Fibroblast of skin of right biceps (primary cell): ENCODE measurements at places on chromosomes 3 and 15.
A peak's percentile ranks its signal among the peaks of the same experiment; 100 is the strongest.

GRCh38 chr3:113194823-113195401, 16.4 kb upstream of the BOC start:
- DNase-seq, result no peak

DNA sequence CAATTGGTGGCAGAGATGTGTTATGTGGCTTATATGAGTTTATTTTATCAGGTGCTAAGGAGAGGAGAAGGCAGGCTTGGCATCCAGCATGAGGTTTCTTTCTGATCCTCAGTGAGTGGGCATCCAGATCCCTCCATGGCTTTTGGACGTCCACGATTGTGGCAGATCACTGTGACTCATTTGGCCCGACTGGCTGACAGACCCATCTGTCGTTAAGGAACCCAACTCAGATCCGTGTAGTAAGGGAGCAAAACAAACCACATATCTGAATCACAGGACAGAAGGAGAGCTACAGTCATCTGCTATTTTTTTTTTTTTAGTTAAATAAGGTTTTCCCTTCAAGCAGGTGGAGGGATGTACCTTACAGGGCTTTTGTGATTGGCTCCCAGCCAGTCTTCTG, 197.0 kb upstream of the KCNH8 start:
- DNase-seq, result no peak

DNA sequence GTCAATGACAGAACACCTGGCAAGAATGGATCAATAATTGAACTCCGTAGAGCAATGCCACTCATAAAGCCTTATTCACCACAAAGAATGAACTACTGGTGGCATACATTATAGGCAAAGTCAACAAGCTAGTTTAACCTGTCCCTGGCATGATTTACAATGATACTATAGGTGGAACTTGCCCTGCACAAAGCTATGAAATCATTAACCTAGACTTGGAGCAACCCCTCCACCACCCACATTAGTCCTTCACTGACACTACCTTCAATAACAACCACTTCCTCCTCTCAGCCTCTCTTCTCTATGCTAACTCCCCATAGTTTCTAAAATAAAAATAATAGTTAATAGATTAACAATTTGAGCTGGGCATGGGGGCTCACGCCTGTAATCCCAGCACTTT, 54.4 kb downstream of the ACAP2 start:
- DNase-seq, result no peak

DNA sequence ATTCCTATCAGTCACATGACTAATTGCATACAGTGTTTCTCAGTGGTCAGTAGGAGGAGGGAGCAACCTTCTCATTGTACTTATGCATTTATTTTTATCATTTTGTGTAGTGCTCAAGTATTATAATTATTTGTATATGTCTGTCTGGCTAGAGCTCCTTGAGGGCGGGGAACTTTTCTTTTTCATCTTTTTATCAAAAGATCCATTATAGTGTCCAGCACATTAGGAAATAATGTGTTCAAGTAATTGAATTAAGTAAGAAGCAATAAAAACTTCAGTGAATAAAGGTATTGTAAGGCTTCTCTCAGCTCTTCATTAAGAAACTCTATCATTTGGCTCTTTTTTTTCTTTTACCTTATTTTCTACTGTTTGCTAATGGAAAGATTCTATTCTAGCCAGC, 18.8 kb downstream of the FGF7 start:
- DNase-seq, result no peak

DNA sequence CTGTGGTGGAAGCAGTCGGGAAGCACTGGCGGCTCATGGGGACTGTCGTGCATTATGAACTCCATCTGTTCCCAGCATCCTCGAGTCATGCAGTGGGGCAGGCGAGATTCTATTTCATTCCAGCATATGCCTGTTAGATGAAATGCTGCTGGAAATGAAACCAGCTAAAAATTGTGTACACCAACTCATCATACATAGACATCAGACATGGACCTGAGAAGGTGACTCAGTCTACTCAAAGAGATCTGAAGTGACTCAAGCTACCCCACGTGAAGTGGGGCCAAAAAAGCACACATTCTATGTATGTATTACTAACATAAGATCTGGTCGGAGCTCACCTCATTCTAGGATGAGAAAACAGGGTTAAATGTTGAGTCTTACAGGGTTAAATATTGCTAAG, 47.5 kb upstream of the FAM98B start:
- peak; percentile 57 for DNase-seq

DNA sequence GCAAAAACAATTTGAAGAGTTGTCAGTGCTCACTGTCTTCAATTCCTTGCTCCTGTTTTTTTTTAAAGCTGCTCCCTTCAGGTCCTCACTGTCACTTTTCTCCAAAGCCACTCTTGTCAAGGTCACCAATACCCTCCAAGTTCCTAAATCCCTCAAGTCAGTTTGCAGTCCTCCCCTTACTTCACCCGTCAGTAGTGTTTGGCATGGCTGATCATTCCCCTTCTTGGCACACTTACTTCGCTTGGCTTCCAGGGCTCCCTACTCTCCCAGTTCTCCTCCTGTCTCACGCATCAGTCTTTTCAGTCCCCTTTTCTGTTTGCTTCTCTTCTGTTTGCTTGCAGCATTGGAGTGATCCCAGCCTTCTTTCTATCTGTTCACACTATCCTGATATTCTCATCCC, 25.5 kb downstream of the PLCL2 start:
- DNase-seq, result no peak

- peak; percentile 87 for DNase-seq
Observed at GRCh38 chr15:80929225-80929624, 60.4 kb downstream of the MESD start.

GRCh38 chr3:177646749-177647148, 449.5 kb upstream of the TBL1XR1 start:
- DNase-seq, result no peak

- no peak for DNase-seq
Observed at GRCh38 chr3:10600296-10600714, 94.9 kb upstream of the ATP2B2 start.

- DNase-seq, result no peak
Observed at GRCh38 chr3:10142707-10143560, 1.4 kb downstream of the VHL start.

- DNase-seq, result peak; percentile 4
Observed at GRCh38 chr15:66231394-66232266, 21.9 kb downstream of the MEGF11 start.

- DNase-seq, result no peak
Observed at GRCh38 chr3:17257269-17257668, 372.5 kb downstream of the PLCL2 start.

GRCh38 chr3:119703820-119704531, 1.2 kb downstream of the CFAP91 start:
- no peak for DNase-seq

DNA sequence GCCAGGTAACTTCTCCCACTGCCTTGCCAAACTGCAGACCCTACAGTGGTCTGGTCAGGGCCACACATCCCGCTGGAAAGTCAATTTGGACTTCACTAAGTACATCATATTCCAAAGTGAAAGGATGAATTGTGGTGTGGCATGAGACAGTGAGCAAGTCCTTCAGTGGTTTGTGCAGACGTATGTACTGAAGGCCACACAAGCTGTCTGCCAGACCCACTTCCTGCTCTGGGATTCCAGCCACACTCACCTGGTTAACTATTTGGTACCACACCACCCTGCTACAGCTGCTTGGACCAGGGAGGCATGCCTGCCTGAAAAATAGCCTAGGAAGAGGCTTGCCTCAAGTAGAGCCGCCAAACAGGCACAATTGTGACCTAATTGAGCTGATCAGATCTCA, 94.1 kb upstream of the STRIT1 start:
- peak; percentile 41 for DNase-seq

DNA sequence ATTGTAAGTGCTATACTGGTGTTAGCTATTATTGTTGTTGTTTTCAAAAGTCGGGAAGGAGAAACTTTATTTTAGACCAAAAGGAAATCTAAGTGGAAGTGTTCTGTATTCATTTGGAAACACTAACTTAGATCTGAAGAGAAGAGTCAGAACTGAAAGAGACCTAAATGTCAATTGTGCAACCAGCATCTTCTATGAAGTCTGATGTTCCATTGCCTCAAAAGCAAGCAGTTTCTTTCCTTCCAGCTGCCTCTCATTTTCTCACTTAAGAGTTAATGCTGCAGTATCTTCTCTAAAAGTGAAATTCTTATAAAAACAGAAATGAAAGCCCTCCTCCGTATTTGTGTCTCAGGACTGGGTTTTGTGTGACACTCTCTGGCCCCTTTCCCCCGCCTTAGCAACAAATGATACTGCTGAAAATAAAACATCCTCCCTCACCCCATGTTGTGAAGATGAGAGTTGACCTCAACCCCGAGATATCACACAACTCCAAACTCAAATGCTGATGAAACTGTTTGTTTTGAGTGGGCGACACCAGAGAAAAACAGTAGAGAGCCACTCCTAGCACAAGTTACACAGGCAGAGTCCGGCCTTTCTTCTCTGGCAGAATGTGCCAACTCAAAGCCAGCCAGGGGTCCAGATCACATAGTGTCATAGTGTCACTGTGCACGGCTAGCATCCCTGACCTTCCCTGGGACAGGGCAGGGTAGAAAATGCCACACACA, 48.9 kb downstream of the GLDN start:
- no peak for DNase-seq

DNA sequence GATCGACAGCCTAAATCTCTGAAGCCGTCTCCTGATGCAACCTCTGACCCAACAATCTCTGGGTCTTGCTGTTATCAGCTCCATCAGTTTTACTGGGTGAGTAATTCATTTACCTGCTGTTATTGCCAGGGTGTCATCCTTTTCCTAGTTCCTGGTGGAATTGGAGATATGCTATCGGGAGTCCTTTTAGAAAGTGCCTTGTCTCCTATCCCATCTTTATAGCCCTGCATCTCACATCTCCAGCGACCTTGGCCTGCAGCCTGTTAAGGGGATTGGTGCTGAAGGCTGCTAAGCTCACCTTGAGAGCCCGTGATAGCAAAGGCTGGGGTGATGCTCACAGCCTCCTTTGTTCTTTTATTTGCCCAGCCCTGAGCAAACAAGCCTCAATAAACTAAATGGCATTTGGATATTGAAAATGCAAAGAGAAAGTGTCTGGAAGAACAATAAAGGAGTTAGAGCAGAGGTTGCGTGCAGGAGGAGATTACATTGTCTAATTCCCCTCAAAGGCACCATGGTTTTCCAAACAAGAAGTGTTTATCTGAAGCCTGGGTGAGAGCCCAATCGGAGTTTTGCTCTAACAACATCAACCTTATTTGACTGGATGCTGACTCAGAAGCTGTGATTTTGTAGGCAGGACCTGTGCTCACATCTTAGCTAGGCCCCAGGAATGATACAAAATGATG, 101.8 kb downstream of the RPLP1 start:
- DNase-seq, result no peak

DNA sequence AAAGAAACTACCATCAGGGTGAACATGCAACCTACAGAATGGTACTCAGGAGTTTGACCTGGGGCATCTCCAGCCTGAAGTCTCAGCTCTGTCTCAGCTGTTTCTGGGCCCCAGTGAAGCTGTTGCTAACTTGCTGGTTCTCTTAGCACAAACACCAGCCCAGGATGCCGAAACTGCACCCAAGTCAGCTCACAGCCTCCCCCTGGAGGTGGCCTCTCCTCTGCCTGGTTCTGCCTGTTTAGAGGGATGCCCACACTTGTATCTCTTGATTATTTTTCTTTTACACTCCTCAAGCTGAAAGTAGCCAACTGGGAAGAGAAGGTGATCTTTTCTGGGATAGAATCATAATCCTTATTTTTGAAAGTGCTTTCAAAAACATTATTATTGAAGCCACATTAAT, 289.0 kb upstream of the RASGRP1 start:
- DNase-seq, result peak; percentile 53

DNA sequence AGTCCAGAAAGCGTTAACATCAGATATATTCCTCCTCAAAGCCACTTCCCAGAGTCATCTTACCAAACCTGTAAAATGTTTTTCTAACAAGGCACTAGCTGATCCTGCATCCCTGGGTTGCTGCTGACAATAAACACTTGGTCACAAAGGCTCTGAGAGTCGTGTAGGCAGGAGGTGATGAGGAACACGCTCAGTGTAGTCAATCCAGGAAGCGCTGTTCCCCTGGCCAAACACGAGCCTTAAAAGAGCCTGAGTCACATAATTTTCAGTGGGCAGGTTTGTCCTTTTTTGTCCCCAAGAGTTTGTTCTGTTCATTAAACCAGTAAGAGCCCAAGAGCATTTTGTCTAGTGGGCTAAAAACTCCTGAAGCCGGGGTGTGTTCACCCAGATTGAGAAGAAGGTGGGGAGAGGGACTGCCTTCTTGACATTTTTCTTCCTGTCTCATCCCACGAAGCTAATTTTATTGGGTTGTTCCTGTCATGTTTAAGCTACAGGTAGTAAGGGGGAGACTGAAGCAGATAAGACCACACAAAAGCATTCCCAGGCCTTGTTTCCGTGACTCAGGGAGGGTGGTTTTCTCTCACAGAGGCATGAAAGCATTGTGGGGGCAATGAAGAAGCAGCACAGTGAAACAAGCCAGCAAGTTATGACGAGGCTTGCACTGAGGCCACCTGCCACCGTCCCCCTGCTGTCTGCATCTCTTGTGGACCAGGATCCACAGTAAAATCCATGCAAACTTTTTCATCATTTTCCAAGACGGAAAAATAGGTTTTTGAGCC, 73.7 kb downstream of the FOXB1 start:
- DNase-seq, result no peak

DNA sequence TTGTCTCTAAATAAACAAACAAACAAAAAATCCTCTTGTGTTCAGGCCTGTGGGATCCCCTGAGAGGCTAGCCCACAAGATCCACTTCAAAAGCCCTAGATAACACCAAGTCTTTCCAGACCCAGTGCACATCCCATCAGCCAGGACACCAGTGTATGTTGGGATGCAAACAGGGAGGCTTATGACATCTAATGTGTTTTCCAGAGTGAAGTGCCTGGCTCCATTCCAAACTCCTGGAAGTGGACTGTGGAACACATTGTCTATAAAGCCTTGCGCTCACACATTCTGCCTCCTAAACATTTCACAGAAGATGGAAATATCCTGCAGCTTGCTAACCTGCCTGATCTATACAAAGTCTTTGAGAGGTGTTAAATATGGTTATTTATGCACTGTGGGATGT, 57.0 kb downstream of the MLH1 start:
- DNase-seq, result no peak

- peak; percentile 64 for DNase-seq
Observed at GRCh38 chr3:29649815-29650547, 369.1 kb downstream of the RBMS3 start.

DNA sequence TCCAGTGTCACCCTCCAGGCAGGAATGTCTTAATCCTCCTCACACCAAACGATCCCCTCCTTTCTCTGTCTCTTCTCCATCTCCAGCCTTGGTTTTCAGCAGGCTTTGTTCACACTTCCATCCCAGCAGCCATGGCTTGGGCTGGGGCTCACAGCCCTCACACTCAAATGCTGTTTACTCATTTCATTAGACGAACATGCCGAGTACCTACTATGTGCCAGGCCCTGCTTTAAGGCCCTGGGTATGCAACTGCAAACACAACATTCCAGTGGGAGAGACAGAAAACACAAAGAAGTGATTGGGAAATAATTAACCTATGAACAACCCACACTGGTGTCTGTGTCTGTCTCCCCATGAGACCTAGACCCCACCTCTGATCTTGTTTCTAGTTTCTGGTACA, 43.9 kb downstream of the LYZL4 start:
- DNase-seq, result no peak

GRCh38 chr3:50278123-50278879, 586 bp upstream of the LSMEM2 start:
- DNase-seq, result no peak

- no peak for DNase-seq
Observed at GRCh38 chr3:88462230-88462629, 312.5 kb downstream of the C3orf38 start.
